HTR-8/SVneo (cell line): ENCODE measurements at places on chromosomes 7 and 10.

- DNase-seq, result no peak
Observed at GRCh38 chr10:62112300-62112699, 156.3 kb downstream of the RTKN2 start.

DNA sequence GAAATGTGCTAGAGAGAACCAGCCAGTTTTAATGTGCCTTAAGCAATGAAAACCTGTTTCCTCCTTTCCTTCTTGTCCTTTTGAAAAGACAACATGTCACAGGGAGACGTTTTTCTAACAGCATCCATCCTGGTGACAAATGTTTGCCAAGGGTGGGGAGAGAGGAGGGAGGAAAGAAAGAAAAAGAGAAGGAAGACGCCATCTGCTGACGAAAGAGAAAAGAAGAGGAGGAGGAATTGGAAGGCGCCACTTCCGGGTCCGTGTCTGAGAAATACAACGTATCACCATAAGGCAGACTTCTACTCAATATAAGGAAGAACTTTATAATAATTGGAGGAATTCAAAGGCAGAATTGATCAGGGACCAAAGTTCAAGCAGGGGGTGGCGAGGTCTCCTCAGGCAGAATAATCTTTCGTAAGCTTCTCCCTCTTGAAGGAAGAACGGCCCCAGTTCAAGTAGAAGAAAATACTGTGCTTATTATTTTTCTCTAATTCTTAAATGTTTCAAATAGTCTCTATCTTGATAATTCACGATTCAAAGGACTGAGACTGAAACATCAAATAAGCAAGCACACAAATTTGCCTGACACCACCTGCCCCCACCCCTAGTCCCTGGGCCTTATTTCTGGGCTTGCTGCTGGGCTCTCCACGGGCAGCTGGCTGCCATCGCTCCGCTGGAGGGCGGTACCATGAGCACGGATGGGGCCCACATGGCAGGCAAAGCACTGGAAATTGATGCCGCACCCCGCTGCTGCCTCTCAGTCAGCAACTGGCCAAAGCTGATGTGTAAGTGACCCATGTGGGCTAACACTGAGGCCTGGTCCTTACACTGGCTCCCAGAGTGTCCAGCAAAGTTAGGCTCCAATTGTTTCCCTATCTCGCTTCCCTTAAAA lies 273.7 kb upstream of the KLF14 start:
- DNase-seq, result peak; percentile 51

DNA sequence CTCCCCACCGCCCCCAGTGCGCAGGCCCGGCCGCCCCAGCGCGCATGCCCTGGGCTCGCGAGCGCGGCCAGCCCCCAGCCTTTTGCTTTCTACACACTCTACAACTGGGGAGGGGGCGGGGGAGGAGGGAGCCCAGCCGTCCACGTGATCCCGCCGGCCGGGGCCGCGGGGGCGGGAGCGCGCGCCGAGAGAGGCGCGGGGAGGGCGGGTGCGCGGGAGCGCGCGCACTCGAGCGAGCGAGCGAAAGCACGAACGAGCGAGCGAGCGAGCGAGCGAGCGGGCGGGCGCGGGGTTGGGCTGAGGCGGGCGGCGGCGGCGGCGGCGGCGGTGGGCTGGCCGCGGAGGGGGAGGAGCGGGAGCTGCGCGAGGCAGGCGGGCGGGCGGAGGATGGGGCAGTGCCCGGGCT lies at the start of gene AUTS2:
TSS of gene AUTS2 (plus strand) at position 395 of the 406 bp plus-strand sequence. CDS start 1,179 bp downstream, outside the sequence.
- DNase-seq, result peak; percentile 83

- DNase-seq, result no peak
Observed at GRCh38 chr10:804191-804781, 114.8 kb upstream of the DIP2C start.

GRCh38 chr7:84908196-84908793 lies 278.6 kb downstream of the SEMA3D start:
- no peak for DNase-seq

- DNase-seq, result no peak
Observed at GRCh38 chr10:92901819-92902251, 53.5 kb downstream of the EXOC6 start.

GRCh38 chr7:112162142-112162766 lies 43.9 kb downstream of the DOCK4 start:
- DNase-seq, result peak; percentile 10

- DNase-seq, result no peak
Observed at GRCh38 chr10:77811831-77812430, 114.6 kb downstream of the DLG5 start.

- DNase-seq, result no peak
Observed at GRCh38 chr7:111640416-111640815, 78.1 kb upstream of the IMMP2L start.

- no peak for DNase-seq
Observed at GRCh38 chr10:19987931-19988330, 171.7 kb downstream of the PLXDC2 start.

DNA sequence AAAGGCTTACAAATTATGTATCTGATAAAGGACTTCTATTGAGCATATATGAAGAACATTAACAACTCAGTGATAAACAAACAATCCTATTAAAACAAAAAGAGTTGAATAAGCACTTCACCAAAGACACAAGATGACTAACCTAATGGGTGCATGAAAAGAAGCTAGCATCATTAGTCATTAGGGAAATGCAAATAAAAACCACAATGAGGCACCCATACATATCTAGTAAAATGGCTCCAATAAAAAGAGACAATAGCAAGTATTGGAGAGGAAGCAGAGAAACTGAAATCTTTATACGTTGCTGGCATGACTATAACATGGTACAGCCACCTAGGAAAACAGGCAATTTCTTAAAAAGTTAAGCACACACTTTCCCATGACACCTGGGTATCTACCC lies 77.6 kb upstream of the ZMIZ1 start:
- DNase-seq, result no peak

DNA sequence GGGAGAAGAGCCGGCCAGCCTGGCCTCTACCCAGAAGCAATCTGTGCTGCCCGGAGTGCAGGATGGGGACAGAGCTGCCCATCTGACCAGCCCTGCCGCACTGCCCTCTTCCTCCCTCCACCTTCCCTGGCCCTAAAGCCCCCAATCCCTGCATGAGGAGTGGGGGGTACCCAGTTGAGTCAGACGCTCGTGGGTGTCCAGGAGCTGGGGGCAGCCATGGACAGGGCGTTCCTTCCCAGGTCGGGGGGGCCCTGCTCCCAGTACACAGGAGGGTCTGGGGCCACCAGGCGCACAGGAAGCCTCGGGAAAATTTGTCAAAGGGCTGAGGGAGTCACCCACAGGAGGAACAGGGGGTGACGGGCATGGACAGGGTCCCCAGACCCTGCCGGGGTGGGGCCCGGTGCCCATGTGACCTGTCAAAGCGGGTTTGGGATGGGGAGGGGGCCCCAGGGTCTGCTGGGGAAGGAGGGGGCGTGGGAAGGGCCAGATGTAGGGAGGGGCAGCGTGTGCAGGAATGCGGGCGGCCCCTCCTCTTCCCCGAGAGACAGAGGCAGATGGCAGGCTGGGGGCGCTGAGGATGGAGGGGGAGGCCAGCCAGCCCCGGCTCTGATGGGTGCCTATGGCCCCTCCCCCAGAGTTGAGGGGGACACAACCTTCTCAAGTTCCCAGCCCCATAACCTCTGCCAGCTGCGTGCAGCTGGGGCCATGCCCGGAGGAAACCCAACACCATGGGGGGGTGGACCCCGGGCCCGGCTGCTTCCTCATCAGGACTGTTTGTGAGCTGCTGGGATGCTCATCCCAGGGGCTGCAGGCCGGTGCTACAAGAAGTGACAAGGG lies 21.5 kb upstream of the GRIFIN start:
- DNase-seq, result peak; percentile 50

DNA sequence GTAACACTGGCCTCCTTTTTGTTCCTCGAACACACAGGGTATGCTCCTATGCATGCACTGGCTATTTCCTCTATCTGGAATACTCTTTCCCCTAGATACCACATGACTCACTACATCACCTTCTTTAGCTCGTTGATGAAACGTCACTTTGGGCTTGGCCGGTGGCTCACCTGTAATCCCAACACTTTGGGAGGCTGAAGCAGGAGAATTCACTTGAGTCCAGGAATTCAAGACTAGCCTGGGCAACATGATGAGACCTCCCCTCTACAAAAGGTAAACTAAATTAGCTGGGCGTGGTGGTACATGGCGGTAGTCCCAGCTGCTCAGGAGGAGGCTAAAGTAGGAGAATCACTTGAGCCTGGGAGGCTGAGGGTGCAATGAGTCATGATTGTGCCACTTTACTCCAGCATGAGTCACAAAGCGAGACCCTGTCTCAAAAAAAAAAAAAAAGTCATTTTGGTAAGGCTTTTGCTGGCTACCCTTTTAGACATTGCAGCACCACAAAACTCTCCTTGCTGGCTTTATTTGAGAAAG lies 14.5 kb downstream of the ANKIB1 start:
- no peak for DNase-seq

GRCh38 chr7:144024213-144024612 lies 24.1 kb downstream of the OR6B1 start:
- no peak for DNase-seq

- no peak for DNase-seq
Observed at GRCh38 chr10:122019414-122019975, 30.5 kb downstream of the TACC2 start.

- peak; percentile 18 for DNase-seq
Observed at GRCh38 chr10:114245121-114245791, 6.2 kb downstream of the VWA2 start.

GRCh38 chr7:155412416-155413253 lies 45.3 kb upstream of the EN2 start:
- peak; percentile 56 for DNase-seq
